ENCODE measurements at places on chromosomes 7 and 10. TPM values are rescaled to one million over a fixed set of nuclear protein-coding genes. Genes with fewer than 3 reads are reported as not detected.

The AMZ1 gene
- 0.43 TPM for total RNA-seq

The HOXA3 gene
- 1.3 TPM for total RNA-seq

The LIPF gene
- not detected for total RNA-seq

The C1QL3 gene
- not detected for total RNA-seq

The MAP3K8 gene
- 6.9 TPM for total RNA-seq

The CCDC172 gene
- total RNA-seq: not detected

The ERVW-1 gene
- total RNA-seq: not detected

The DENND2A gene
- total RNA-seq: 38.6 TPM

The PRSS1 gene
- not detected for total RNA-seq

The UPK3BL2 gene
- 2.5 TPM for total RNA-seq

The CCL26 gene
- total RNA-seq: 1.4 TPM

The SLC26A3 gene
- total RNA-seq: not detected

The TSPAN15 gene
- total RNA-seq: 2.1 TPM

The SPDYE17 gene
- total RNA-seq: not detected

The LAMB1 gene
- 684 TPM for total RNA-seq

The PGAM2 gene
- total RNA-seq: 0.09 TPM

The SHTN1 gene
- total RNA-seq: 1.2 TPM

The PTPRN2 gene
- total RNA-seq: 0.34 TPM

The FAM204A gene
- total RNA-seq: 35.8 TPM

The AGR3 gene
- not detected for total RNA-seq

The TMEM248 gene
- total RNA-seq: 39.9 TPM

The LRRD1 gene
- not detected for total RNA-seq

The TMEM270 gene
- total RNA-seq: not detected

The CCL24 gene
- not detected for total RNA-seq

The MMD2 gene
- not detected for total RNA-seq
